ENCODE measurements at places on chromosomes 7 and 10.

DNA sequence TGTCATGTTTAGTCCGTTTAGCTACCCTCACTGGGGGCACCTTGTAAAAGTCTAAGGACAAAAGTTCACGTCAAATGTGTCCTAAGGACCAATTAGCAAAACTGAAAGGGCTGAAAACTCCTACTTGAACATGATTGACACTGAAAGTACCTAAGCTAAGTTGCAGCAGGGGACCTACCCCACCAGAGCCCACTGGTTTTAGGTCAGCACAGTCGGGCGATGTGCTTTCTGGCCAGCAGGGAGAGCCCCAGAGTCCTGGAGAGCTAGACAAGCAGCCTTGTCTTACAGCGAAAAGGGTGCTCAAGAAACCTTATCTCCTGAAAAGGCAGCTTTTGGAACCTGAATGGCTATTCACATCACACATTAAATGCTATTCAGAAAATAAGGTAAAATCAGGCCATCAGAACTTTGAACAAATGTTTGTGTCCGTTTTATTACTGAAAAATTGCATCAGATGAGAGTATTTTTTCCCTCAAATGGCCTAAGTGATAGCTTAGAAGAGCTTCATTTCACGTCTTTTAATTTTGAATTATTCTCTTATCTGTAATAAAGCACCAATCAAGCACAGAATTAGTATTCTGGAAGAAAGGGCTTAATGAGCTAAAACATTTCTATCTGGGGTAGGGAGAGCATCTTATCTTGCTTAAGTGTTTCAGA lies 52.2 kb upstream of the MKI67 start:
- DNase-seq = no peak

DNA sequence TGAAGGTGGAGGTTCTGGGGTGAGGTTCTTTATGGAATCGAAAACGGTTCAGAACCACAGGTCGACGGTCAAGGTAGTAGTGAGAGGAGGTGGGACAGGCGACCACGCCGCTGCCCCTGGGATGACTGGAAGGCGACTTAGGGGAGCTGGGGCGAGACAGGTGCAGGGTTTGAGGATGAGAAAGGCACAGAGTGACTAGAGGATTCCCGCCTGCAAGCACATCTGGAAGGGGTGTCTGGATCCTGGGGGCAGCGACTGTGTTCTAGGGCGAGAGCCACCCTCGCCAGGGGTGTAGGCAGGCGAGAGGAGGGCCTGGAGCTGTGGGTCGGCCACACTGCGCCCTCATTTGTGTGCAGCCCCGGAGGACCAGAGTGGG lies 468 bp upstream of the IRF5 start:
- no peak for DNase-seq

DNA sequence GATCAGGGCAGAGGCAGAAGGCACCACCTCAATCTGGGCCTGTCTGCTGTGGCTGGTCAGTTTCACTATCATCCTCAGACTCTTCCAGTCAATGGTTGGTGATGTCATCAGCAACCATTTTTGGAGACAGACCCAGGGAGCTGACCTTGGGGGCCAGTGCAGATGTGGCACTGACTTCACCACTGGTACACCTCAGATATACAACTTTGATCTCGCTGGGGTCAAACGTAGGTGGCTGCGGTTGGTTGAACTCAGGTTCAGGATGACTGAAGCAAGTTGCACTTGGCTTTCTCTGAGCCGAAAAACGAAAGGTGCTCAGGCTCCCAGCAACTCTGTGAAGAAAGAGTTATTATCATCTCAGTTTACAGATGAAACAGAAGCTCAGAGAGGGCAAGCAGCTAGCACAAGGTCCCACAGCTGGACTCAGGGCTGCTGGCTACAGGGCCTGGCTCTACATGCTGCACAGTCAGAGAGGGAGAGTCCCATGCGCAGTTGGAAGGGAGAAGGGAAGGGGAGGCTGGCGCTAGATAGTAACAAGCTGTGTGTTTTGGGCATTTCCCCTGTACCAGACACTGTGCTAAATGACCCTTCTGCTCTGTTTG lies 27.2 kb downstream of the ANKRD16 start:
- no peak for DNase-seq

DNA sequence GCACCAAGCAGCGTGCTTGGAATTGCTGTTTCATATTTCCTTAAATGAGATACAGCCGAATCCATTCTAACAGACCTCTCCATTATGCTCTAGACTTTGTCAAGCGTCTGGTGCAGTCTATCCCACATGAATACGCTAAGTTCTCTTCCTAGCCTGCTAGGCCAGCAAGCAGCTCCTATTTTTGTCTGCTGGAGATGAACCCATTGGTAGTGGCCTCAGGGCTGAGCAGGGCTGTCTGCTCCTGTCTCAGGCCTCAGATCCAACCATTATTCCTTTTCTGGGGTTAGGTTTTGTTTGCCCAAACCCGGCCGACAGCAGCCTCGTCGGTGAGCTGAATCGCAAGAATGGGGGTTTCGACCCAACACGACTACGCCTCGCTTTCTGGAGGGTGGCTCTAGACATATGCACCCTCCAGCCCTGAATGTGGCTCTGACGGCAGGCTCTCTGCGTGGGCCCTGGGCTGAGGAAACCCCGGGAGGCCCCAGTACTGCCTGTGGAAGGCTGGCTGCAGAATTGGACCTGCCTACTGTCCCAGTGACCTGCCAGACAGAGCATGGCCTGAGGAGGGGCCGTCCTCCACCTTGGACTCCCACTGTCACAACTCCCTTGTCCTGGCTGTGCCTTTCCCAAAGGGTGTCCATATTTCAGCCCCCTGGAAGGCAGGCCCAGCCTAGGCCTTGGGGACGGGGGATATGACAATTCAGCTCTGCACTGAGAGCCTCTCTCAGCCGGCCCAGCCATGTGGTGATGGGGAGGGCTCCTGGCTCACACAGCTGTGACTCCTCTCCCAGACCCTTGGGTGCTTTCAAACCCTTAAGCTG lies 267.9 kb upstream of the TCERG1L start:
- no peak for DNase-seq

DNA sequence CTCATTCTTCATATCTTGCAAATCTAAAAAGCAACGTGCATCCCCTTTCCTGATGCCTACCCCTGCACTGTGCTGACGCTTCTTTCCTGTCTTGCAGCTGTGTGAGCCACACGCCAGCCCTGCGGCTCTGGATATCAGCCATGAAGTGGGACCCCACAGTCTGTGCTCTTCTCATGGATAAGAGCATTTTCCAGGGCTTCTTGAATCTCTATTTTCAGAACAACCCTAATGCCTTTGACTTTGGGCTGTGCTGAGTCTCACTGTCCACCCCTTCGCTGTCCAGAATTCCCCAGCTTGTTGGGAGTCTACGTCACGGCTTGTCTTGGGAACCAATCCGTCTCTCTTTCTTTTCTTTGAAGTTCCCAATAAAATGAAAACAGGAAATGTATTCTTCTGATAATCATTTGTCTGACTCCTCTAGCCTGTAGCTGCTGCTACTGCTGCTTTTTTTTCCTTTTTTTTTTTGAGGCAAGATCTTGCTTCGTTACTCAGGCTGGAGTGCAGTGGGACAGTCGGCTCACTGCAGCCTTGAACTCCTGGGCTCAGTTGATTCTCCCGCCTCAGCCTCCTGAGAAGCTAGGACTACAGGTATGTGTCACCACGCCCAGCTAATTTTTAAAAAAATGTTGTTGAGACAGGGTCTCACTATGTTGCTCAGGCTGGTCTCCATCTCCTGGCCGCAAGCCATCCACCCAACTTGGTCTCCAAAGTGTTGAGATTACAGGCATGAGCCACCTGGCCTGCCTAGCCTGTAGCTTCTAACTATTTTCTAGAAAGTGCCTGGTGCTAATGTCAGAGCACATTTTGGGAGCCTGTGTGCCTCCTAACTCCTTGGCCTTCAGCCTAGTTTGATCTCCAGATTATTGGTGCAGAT lies 30.3 kb downstream of the GSTO2 start:
- DNase-seq = no peak

DNA sequence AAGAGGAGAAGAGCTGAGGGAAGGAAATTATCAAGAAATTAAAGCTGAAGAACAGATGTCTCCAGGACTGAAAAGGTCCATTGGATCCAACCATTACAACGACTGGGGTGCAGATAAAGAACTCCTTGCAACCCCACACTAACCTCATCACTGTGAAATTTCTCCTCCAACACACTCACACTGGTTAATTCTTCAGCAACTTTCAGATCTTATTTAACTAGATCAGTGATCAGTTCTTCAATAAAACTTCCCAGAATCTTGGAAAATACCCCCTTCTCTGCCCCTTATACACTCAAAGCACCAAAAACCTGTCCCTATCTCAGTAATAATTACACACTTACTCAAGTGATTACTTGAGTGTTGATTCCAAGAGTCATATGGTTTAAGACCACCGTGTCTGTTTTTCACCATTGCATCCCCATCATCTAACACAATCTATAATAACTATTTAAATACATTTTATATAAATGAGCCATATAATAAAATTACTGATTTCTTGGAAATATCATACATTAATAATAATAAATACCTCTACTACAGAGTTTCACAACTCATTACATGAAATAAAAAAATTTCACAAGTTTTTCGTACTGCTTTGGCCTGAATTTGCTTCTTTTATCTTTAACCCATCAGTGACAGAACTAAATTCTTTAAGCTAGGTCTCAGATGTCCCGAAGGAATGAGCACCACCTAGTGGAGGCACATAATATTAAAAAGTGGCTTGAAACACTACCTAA lies 123.7 kb downstream of the MPP7 start:
- DNase-seq = peak; percentile 15

DNA sequence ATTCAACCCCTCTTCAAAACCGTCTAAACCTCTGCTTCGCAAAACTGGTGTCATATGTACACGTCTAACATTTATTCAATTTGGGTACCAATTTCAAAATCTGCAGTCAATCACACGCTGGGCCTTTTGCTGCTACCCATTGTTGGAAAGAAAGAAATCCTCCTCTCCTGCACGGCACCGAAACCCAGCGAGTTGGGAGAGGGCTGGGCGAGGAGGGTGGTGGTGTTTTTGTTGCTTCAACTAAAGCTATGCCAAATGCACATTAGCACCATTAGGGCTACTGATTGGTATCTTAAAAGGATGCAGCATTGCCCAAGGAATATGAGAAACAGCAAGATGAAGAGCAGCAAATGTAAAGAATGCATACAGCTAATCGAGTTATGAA lies 7.8 kb downstream of the EBF3 start:
- DNase-seq = no peak

DNA sequence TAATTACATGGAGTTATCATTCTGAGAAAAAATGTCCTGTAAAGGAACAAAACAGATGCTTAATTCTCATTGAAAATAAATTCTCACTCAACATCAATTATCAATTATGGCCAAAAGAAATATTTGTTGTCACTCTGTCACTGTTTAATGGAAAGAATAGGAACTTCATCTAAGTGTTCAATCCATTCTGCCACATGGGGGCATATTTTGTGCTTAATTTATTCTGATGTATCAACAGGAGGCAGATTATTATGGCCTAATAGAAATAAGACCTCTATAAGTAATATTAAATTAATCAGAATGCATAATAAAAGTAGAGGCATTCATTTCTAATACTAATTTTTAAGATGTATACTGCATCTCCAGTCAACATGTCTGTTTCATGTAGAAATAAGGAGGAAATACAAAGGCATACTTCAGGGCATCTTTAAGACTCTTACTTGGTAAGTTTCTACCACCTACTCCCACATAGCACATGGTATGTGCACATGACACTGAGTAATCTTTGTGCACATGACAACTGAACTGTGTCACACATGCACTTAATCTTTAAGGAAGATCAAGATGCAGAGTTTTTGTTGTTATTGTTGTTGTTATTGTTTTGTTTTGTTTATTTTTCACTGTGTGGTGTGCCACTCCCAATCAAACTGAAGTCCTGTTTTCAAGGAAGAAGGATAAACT lies 420.4 kb upstream of the SEMA3A start:
- no peak for DNase-seq

- DNase-seq = no peak
These were observed 154.8 kb downstream of the GRK5 start for GRCh38 chr10:119362122-119362521.

Measured in HuH-7.5 (cell line).